ENCODE measurements at places on chromosomes 11 and 22.

DNA sequence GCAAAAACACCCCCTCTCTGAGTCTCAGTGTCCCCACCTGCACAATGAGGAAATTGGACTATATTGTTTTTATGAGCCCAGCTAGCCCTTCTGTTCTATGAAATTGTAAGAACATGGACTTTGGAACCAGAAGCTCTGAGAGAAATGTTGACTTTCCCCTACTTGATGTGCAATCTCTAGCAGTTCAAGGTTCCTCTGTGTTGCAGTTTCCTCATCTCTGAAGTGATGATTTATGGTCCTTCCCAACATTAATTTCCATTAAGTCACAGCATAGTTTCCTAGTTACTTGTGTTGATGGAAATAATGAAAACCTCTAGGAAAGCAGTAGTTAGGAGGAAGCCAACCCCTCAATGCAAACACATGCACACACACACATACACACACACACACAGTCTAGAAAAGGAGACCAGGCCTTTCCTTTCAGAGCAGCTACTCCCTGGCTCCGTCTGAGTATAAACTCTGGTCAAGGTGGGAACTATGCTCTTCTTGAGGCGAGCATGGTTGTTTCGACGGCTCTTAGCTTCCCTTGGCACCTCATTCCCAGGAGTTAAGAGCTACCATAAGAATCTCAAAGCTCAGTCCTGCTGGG lies 518.4 kb downstream of the SOX6 start:
- no peak for DNase-seq

GRCh38 chr22:27113211-27113635 lies 455.8 kb downstream of the MIAT start:
- DNase-seq: peak; percentile 93

DNA sequence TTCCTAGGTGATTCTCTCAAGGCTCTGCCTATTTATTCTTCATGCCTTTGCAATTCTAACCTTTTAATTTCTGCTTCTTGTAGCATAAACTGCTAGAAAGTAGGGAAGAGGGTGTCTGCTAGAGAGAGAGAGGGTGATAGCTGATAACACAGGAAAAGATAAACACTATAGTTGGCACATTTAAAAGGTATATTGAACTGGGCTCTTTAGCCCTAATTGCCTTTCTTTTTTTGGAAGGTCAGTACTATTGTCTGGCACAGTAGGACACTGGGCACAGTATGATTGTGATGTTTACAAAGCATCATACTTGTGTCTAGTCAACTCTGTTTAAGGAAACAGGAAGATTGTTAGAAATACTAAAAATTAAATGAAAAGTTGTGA lies 33.3 kb downstream of the TEAD1 start:
- DNase-seq: no peak

DNA sequence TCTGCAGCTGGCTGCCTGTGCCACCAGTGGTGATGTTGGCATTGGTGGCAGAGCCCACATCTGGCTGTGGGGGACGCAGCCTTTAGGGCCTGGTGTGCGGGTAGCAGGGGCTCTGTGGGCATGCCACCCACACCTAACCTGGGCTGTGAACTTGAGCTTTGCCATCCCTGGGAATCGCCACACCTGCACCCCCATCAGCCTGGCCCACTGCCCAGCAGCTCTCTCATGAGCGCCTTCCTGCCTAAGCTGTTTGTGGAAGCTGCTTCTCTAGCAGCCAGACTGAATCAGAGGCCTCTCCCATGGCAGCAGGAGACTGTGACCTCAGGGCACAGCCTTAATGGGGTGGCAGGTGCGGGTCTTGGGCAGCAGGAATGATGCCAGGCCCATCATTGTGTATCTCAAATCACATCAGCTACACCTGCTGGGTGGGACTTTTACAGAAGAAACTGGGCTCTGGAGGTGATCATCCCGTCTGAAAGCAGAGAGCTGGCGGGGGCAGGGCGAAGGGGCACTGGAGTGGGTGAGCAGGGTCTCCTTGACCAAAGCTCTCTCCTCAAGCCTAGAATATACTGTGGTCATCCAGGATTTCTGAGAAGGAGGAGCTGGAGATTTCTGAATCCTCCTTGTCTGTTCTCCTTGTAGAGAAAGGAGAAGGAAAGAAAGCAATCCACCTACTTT lies 17.8 kb upstream of the CARS1 start:
- DNase-seq: no peak

DNA sequence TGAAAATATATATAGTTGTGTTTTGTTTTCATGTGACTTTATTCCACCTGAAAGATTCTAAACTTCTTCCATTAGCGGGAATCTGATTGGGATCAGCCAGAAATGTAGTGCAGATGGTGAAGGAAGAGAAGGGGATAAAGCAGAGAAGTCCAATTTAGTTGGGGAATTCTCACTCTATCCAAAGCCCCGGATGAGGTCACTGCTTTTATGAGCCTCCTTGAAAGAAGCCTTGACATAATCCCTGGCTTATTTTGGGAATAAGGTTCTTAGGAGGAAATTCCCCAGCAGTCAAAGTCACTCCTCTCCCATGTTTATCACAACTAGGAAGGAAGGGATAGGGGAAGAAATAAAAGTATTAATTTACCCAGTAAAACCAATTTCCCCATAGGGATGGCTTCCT lies 41.1 kb downstream of the OSBP start:
- no peak for DNase-seq

DNA sequence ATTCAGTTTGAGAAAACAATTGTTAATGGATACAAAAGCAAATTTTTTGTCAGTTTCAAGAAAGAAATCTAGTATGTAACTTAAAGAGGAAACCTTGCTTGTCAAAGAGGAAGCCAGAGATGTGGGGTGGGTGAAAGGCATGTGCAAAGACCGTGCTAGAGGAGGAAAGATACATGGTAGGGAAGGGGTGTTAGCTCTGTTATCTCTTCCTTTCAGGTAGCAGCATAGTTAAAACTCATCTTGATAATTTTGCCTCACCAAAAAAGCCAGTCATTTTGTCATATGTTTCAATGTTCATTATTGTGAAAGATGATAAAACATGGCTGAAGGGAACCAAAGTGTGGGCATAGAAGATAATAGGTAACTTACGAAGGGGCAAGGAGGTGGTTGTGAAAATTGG lies 2.6 kb upstream of the MS4A2 start:
- DNase-seq: no peak

GRCh38 chr11:113272281-113272680 lies 42.1 kb upstream of the TTC12 start:
- no peak for DNase-seq

- DNase-seq: no peak
Measured at GRCh38 chr11:86781546-86781945, 18.8 kb upstream of the PRSS23 start.

DNA sequence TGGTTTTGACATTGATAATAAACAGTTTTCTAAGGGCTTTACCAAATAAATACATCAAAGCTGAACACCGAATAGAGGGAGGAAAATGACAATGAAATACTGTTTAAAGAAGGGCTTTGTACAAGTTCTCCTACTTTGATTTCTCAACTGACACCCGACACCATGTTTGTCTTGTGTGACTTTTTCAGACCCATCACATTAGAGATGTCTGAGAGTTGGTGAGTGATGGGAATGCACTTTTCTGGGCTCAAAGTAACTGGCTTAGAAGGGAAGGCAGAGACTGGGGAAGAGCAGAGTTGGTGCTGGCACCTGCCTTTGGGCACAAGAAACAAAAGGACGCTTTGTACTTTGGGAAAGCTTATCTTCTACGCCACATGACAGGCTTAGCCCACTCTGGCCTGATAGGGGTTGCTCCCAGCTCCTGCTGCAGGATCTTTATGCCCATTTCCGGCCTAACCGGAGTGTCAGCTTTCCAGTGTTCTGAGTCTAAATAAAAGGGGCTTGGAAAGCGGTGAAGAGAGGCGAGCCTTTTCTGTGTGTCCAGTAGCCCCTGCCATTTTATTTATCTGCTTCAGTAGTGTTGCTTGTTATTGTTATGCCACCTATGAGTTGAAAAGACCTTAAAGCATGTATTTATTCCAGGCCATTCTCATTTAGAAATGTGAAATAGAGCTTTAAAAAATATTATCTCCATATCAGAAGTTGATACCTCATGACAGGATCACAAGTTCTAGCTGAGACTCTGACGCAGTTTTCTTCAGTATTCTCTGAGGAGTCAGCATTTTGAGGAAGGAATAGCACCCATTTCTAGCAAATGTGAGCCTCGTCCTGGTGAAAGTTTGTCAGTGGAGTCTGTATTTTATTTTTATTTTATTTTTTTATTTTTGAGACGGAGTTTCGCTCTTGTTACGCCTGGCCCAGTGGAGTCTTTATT lies 24.2 kb downstream of the KREMEN1 start:
- no peak for DNase-seq

DNA sequence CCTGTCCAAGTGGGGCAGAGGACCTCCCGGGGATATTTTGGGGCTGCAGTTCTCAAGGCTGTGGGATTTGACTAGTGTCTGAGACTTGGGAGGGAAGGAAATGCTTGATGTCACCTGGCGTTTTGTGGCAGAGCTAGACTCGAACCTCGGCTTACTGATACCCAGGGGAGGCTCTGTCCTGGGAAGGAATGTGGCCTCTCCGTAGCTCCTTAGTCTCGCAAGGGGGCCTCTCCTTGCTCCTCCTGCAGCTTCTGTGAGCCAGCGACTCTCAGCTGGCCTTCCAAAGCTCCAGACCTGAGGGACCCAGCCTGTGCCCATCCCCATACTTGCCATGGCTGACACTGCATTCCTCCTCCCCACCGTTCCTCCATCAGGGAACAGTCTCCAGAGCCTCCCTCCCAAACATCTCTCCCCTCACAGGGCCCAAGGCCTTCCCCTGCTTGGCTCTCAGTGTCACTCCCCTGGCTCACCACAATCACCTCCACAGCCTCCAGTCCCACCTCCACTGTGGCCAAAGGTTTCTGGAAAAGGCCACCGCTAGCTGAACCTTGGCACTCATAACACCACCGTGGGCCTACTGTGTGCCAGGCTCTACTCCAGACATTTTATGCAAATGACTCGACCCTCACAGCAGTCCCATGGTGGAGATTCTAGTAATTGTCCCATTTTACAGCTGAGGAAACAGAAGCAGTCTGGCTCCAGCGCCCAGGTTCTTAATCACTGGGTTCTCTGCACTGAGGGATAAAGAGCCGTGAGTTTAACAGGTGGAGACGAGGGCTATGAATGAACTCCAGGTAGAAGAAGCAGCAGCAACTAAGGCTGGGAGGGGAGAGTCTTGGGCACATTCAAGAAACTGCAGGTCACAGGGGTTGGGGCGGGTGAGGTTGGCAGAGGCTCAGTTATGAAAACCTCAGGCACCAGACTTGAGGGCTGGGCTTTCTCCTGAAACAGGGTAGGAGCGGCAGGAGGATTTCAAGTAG lies 12.1 kb downstream of the P2RY2 start:
- no peak for DNase-seq

GRCh38 chr11:96127596-96127959 lies 203.7 kb upstream of the MTMR2 start:
- DNase-seq: no peak

DNA sequence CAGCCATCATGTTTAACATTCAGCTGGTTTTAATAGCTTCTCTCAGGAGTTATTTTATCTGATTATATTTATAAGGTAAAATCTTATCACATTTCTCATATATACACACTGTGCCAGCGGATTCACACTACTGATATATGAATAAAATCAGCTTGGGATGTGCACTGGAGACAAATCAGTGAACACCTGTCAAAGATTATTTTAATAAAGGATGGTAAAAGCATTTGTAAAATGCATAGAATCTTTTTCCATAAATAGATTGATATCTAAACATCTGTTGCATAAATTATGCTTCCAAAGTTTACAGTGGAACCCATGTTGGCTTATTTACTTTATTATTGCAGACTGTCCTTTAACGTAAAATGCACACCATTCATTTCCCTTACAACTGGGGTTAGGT lies 1125.8 kb upstream of the CNTN5 start:
- DNase-seq: no peak

GRCh38 chr11:59097113-59097708 lies 9.8 kb upstream of the FAM111B start:
- peak; percentile 5 for DNase-seq

Measured in hepatic stellate cell (primary cell).